ENCODE measurements at places on chromosomes 2 and 18.
A peak's percentile ranks its signal among the peaks of the same experiment; 100 is the strongest.

- peak; percentile 88 for DNase-seq
Observed at GRCh38 chr2:241702155-241703031, 554 bp downstream of the ING5 start.

DNA sequence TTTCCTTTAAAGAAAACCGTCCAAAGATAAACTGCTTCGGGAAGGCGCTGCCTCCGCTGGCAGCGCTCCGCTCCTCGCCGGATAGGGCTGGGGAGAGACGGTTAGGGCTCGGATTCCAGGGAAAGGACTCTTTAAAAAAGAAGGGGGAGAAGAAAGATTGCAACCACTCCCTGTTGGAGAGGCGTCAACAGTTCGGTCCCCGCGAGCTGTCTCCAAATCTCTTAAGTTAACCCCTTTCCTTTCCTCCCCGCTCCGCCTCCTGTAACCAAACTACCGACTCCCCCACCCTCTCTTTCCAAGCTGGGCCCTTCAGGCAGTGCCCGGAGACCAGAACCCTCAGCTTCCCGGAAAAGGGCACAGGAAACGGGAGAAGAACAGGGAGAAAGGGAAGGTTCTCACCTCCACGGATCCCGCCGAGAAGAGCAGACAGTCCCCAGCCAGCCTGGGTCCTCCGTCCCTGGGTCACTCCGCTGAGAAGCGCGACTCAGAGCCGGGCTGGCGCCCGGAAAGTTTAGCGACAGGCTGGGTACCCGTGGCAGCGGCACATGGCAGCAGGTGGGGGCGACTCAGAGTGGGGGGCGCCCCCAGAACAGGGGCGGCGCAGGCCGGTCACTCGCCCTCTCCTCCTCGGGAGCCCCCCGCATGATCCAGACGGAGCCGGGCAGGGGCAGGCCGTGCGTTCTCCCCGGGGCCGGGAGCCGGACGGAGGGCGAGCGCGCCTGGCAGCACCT, 675 bp downstream of the FZD5 start:
- peak; percentile 23 for DNase-seq

- DNase-seq, result no peak
Observed at GRCh38 chr2:35184471-35184870, 1171.1 kb upstream of the CRIM1 start.

GRCh38 chr18:43278355-43278754, 1.1 kb upstream of the SYT4 start:
- no peak for DNase-seq

DNA sequence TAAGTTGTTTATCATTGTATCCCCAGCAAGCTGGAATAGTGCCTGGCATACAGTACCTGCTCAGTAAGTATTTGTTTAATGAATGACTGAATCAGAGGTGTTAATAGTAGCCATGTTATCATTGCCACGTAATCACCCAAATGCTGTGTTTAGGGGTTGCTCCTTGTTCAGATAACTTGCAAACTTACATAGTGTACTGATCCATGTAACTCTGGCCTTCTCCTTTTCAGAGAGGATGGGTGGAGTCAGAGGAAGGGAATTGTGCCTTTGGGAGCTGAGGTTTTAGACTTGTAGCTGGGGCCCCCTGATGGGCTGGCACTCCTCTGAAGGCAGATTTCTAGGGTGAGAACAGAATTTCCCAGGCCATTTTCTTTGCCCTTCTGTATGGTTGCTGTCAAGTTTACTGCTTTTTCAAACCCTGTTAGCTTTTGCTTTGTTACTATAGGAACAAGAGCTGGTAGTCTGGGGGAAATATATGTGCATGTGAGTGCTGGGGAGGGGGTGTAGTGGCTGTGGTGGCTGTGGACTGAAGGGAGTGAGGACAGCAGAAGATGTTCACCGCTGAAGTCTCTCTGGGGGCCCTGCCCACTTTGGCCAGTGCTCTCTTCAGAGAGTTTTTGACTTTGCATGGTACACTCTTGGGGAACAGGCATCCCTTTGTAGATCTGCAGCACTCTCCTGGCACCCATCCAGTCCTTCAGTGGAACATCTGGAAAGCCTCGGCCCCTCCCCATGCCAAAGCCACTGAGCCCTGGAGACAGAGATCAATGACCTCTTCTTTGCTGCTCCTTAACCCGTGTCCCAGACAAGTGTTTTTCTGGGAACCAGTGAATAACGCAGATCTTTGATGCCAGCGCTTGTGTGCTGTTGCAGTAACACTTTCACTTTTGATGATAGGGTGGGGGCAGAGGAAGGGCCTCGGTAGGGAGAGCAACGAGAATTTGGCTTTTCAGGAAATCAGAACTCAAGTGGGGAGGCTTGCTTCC, 209.0 kb downstream of the PRKCE start:
- no peak for DNase-seq

- DNase-seq, result no peak
Observed at GRCh38 chr18:25814841-25815458, 275.5 kb downstream of the SS18 start.

GRCh38 chr18:24914171-24914525, 437.8 kb downstream of the ZNF521 start:
- DNase-seq, result no peak

Measured in LoVo (cell line).